ENCODE measurements at places on chromosomes 6 and 20. TPM values are rescaled to one million over a fixed set of nuclear protein-coding genes. Genes with fewer than 3 reads are reported as not detected.

DNA sequence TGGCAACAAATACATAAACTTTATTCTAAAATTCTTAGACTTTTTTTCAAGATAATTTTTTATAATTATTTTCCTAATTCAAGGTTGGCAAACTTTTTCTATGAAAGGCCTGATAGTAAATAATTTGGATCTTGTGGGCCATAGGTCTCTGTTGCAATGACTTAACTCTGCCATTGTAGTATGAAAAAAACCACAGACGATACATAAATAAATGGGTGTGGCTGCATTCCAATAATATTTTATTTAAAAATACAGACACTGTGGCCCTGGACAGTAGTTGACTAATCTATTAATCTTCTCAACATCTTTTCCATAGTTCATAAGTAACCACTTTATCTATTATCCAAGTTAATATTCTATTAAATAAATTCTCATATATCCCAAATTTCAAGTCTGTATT lies 281.1 kb downstream of the SYNE1 start:
- no peak for DNase-seq

- peak; percentile 59 for DNase-seq
Observed at GRCh38 chr6:37005061-37005810, at the start of gene FGD2. TSS of gene FGD2 (plus strand) at chr6:37005655. CDS start at chr6:37005818, 163 bp downstream.

DNA sequence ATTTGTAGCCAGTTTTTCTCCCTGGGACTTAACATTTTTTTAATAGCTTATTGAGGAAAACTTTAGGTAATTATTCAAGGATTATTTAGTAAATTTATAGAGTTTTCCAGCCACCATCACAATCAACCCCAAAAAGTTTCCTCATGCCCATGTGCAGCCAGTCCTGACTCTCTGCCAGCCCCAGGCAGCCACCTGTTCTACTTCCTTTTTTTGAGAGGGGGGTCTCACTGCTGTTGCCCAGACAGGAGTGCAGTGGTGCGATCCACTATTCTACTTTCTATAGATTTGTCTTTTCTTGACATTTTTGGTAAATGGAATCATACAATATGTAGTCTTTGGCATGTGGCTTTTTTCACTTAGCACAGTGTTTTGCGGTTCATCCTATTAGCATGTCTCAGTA lies 200.1 kb downstream of the FARS2 start:
- DNase-seq: no peak

Gene TAPBP
- 423 TPM for total RNA-seq

DNA sequence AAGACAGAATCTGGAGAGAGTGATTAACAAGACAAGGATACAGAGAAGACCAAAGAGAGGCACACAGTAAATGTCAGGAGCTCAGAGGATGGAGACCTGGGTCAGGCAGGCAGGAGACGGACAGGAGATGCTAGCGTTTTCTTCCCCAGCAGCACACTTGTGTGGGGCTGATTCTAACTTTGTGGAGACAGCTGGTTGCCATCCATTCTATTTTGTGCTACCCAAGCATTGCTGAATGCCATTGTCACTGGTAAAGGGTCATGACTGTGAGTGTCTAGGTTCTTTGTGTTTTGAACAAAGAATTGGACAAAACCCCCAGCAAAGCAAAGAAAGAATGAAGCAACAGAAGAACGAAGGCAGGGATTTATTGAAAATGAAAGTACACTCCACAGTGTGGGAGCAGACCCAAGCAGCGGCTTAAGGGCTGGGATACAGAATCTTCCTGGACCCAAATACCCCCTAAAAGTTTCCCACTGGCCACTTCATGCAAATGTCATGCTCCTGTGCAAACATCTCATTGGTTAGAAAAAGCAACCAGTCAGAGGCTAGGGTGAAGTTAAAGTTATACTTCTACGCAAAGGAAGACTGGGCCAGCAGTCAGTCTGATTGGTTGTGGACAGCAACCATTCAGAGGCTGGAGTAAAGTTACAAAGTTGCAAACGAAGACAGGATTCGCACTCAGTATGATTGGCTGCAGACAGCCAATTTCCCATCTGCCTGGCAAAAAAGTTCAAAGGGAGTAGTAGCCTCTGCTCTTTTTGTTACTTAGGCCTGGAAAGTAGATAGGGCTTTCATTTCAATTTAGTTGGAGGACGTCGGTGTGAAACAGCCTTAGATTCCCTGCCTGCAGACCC lies 17.5 kb downstream of the PTK7 start:
- DNase-seq: peak; percentile 29

GRCh38 chr6:94894300-94894699 lies 683.0 kb upstream of the MANEA start:
- DNase-seq: no peak

GRCh38 chr6:30394139-30394538 lies 49.2 kb downstream of the RPP21 start:
- peak; percentile 44 for DNase-seq

Gene ZSCAN26
- 18.7 TPM for total RNA-seq

GRCh38 chr20:59751075-59751711 lies 146.9 kb downstream of the PHACTR3 start:
- DNase-seq: peak; percentile 67

Gene CRIP3
- total RNA-seq: not detected

- no peak for DNase-seq
Observed at GRCh38 chr20:38112261-38112929, 52.7 kb downstream of the TGM2 start.

GRCh38 chr20:59378966-59379365 lies 78.6 kb downstream of the EDN3 start:
- DNase-seq: no peak

DNA sequence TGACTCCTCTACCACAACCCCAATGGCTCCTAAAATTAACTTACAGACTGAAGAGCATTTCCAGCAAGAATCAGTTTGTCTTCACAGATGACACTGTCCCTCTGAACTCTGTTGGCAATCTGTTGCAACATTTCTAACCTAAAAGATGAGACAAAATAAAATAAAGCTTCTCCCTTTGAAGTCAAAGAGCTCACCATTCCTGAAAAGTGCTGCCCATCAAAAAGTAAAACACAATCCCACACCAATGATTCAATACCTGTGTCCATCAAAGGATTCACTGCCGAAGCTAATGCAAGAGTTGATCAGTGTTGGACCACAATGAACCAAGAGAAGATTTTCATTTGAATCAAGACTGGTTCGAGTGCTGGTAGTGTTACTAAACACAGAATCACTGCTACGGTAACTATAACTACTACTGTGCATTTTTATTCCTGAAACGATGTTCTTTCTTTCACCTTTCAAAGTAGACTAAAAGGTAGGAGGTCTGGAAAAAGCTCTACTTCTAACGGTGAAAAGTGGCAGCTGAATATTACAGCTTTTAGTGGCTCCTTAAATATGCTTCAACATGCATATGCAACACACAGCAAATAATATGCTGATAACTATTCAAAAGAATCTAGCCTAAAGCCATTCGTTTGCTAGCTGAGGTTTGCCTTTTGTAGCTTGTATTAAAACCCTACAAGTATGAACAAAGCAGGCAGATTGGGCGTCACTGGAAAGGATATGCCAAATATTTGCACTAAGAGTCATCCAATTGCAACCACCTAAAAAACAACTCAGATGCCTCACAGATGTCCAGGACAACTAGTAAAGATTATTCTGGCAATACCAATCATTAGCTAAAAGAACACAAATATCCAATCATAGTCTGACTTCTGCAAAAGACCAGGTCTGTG lies at the start of gene DST:
Gene DST (minus strand): TSS at position 524 of the 896 bp plus-strand sequence.
- no peak for DNase-seq

GRCh38 chr20:23193801-23194384 lies 107.8 kb upstream of the CD93 start:
- no peak for DNase-seq
